ENCODE measurements at places on chromosomes 13 and 19.

DNA sequence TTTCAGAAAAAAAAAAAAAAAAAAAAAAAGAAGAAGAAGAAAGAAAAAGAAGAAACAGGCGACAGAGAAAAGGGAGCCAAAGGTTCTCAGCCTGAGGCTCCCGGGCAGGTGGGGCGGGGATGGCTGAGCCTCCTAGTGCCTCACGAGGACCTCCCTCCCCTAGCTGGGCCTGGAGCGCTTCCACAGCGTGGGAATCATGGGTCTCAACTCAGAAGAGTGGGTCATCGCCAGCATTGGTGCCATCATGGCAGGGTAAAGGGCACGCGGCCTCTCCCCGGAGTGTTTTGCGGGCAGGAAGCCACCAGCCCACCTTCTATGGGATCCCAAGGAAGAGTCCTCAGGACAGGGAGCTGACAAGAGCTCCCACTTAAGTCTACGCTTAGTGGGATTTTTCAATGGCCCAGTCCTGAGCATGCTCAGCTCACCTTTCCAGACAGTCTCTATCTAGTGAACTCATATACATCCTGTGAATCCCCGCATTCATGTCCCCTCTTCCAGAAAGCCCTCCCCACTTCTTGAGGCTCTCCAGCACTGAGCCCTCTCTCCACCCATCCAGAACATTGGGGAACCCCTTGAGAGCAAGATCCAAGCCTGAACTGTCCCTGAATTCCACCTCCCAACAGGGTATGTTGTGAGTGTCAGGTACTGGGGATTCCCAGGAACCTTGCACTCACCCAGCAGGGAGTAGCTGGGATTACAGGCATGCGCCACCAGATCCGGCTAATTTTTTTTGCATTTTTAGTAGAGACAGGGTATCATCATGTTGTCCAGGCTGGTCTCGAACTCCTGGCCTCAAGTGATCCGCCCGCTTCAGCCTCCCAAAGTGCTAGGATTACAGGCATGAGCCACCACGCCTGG lies 69.6 kb downstream of the ACSBG2 start:
- no peak for DNase-seq

GRCh38 chr19:18768046-18768771 lies 22.9 kb downstream of the COMP start:
- peak; percentile 64 for DNase-seq

DNA sequence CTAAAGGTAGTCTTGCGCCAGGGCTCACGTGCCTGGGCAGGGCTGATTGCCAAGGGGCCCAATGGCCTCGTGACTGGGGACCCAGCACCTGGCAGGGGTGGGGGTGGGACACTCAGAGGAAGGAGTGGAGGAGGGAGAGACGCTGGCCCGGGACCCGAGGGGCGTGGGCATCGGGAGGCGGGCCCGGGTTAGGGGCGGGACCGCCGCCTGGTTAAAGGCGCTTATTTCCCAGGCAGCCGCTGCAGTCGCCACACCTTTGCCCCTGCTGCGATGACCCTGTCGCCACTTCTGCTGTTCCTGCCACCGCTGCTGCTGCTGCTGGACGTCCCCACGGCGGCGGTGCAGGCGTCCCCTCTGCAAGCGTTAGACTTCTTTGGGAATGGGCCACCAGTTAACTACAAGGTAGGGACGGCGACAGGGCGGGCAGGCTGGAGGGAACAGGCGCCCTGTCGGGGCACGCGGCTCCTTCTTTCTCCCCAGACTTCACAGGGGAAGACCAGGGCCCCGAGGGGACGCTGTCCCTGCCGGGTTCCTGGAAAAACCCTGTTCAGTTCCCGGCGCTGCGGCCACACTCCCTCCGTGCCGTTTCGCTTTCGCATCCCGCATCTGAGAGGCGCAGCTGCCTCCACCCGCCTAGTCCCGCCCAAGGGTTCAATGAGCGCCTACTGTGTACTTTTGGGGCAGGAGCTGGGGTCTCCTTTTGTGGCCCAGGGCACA lies at the start of gene IFI30:
Gene IFI30 (plus strand): TSS at position 242 of the 717 bp plus-strand sequence. CDS start 29 bp downstream, at position 271.
- DNase-seq: no peak

- DNase-seq: no peak
Observed at GRCh38 chr13:69946511-69946910, 161.1 kb upstream of the ATXN8OS start.

DNA sequence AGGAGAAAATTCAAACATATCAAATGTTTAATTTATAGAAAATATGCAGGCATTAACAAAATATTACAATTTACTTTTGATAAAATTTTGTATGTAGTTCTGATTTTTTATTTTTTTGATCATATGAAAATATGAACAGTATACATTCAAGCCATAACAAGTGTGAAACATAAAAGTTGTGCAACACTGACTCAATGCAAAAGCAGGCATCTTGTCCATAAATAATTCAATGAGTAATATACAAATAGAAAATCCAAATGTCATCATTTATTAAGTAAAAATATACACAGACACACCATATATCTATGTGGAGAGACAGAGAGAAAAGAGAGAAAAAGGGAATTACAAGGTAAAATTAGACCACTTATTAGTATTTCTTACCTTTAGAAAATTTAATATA lies 1183.9 kb downstream of the SLITRK1 start:
- DNase-seq: no peak

- DNase-seq: peak; percentile 23
Observed at GRCh38 chr13:49791315-49791710, 1.2 kb downstream of the KPNA3 start.

- peak; percentile 71 for DNase-seq
Observed at GRCh38 chr13:42110410-42111155, 62.1 kb downstream of the DGKH start.

GRCh38 chr19:29680447-29680846 lies 15.2 kb downstream of the PLEKHF1 start:
- no peak for DNase-seq

DNA sequence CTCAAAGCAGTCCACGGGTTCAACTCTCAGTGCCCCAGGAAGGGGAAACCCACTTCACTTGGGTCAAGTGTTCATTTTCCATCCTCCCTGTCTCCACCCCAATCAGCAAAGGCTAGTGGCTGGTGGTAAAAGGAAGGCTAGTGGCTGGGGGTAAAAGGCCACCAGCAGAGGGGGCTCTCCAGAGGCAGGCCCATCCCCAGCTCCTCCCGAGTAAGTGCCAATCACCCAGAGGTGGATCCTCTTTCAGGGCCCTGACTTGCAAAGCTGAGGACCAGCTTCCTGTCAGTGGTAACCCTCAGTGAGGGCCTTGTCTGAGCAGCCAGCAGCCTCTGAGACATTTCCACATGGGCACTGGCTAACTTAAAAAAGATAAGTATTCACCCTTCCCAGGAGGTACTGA lies 22.0 kb upstream of the TPT1 start:
- no peak for DNase-seq

DNA sequence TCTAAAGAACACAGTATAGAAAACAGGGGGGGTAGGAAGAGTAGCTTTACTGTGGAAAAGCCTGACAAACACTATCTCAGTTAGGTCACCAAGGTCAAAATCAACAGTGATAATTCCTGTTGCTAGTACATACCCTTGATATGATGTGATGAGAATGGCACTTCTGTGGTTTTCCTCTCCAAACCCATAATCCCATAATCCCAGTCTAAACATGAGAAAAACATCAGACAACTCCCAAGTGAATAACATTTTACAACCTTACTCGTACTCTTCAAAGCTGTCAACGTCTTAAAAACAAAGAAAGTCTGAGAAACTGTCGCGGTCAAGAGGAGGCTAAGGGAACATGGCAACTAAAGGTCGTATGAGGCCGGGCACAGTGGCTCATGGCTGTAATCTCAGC lies 137.6 kb downstream of the FOXO1 start:
- DNase-seq: no peak

DNA sequence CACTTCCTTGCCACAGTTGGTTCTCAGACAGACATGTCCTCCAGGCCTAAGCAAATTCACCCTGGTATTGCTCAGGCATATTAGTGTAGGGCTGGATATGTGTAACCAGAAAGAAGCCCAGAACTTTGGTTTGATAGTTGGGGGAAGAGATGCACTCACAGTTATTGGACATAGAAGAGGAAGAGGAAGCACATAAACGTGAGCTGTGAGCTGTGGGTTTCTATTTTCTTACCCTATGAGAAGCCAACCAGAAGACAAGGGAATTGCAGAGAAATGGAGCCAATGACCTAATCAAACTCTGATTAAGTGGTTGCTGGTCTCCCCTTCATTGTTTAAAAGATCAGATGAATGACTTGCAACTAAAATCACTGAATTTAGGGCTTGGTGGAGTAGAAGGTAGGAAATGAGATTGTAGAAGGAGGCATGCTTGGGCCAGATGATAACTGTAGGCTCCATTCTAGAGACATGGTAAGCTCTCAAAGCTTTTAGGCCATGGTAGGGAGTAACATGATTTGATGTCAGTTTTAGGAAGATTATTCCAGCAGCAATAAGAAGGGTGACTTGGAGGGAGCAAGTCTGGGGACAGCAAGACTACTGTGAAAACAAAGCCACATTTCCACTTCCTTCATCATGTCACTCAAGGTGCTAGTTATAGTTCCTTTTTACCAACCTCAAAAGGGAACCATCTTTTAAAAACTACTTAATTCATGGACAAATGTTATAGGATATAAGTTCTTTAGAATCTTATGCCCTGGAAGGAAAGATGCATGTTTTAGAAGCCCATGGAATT lies 24.1 kb upstream of the WDFY2 start:
- no peak for DNase-seq

GRCh38 chr13:28137596-28137995 lies 749 bp upstream of the PAN3 start:
- DNase-seq: no peak

DNA sequence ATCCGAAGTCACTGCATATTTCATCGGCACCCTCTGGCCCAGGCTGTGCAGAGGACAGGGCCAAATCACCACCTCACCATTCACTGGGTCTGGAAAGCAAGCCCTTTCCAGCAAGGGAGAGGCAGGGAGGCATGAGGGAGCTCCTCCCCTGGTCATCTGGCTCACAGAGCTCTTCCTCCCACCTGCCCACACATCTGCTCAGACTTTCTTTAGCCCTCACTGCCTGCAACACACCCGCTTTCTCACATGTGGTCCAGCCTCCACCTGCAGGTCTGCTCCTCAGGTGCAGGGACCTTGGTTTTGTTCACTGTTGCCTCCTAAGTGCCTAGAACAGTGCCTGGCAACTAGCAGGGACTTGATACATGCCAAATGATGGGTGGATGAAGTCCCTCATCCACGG lies 21.0 kb upstream of the SLC35E1 start:
- no peak for DNase-seq

DNA sequence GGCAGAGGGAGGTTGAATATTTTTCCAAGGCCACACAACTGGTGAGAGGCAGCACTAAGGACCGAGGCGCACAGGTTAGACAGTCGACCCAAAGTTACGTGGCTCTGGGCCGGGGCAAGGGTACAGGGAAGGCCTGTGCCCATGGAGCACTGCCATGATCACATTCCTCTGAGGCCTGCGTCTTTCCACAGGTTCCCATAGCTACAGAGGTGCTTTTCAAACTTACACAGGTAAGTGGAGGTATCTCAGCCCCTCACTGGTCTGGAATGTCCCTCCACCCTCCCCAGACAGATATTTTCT lies 814 bp downstream of the ZNF211 start:
- DNase-seq: no peak

GRCh38 chr13:39020853-39021462 lies 16.9 kb downstream of the PROSER1 start:
- DNase-seq: no peak

GRCh38 chr13:42720113-42720857 lies 61.1 kb upstream of the FAM216B start:
- DNase-seq: no peak

GRCh38 chr13:78161266-78161665 lies 242.6 kb upstream of the EDNRB start:
- no peak for DNase-seq

- no peak for DNase-seq
Observed at GRCh38 chr13:47454986-47455385, 546.1 kb downstream of the SUCLA2 start.

- peak; percentile 59 for DNase-seq
Observed at GRCh38 chr19:47305309-47305751, 4.3 kb upstream of the C5AR1 start.

- DNase-seq: no peak
Observed at GRCh38 chr13:39034085-39034484, 3.8 kb downstream of the PROSER1 start.

All from SK-N-DZ (cell line).